ENCODE measurements at places on chromosomes 1 and 21.

DNA sequence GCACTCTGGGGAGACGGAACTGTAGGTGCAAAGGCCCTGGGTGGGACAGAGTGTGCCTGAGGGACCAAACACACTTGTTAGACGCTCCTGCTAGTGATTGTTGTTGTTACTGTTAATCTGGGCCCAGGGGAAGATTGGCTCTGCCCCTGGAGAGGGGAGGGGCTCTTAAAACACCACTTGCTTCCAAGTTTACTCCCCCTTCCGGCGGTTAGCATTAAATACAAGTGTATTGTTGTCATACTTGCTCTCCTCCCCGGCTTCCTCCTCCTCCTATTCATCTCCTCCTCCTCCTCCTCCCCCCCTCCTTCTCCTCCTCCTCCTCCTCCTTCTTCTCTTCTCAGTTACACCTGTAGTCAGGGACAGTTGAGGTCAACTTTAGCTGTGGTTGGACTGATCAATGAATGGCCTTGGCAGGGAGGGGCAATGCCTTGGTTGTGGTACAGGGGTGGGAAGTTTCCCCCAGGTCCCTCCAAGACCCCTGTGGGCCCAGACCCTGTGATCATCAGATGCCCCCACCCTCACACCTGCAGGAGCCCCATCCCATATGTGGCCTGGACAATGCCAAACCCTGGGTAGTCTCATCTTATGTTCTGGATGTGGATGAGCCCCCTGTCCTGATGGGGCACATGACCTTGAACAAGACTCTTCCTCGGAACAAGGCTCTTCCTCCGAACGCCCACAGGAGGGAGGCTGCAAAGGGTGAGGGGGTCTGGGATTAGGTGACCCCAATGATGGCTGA, 217.3 kb downstream of the PTPRU start:
- DNase-seq: no peak

DNA sequence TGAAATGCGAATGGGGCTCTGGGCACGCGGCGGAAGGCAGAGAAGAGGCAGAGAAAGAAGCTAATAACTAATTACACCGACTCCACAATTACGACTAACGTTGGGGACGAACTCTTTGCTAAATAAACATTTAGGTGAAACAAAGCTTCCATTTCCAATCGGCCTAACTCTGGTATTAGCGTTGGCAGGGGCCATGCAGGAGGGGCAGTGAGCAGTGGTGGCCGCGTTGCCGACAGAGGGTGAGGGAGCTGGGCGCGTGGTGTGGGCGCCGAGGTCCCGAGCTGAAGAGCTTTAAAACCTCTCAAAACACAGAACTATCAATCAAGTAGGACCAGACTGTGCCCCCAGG, 553 bp upstream of the NDUFV3 start:
- no peak for DNase-seq

DNA sequence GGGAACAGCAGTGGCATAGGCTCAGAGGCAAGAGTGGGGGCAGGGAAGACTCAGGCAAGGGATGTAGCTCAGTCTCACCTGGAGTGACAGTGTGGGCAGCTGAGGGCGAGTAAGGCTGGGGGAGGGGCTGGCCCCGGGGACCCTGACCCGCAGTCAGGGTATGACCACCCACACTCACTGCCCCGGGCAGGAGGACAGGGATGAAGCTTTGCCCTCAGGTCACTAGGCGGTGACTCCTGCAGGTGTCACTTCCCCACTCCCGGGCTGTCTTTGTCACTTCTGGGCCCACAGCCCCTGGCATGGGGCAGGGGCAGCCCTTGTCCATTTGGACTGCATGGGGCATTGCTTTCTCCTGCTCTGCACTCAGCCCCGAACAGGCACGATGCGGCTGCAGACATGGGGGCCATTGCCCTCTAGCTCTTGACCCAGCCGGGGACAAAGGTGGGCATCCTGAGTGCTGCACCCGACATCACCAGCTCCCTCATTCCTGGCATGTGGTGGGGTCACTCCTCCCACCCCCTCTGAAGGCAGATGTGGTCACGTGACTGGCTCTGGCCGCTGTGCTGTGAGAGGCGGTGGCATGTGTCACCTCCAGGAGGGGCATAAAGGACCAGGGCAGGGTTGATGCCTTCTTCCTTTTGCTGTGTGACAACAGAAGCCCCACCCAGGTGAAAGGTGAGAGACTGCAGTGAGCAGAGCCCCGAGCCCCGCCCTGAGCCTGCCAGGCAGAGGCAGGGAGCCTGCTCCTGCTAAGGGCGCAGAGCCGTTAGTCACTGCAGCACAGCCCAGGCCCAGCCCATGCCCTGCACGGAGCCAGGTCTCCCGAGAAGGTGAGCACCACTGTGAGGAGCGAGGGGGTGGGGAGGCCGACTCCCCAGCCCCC, 66.0 kb downstream of the MATN1 start:
- no peak for DNase-seq

DNA sequence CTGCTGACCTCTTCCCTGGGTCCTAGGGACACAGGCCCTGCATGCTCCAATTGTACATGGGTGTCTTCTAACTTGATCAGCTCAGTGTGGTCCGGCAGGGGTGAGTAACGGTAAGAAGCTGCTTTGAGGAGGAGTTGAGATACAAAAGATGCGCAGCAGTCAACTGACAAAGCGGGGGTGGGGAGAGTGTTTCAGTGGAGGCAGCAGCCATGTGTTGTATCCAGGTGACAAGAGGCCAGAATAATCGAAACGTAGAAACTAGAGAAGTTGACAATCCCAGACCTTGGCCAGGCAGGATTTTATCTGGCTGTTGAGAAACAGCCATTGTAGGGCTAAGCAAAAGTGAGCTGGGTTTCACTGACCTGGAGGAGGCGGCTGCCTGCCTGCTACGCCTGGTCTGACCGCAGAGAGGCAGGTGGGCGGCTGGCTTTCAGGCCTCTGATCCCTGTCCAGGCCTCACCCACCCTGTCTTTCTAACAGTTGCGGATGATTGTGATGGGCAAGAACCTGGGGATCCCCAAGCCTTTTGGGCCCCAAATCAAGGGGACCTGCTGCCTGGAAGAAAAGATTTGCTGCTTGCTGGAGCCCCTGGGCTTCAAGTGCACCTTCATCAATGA, 28.8 kb downstream of the PADI6 start:
- no peak for DNase-seq

GRCh38 chr1:7456722-7457082, 314.4 kb upstream of the VAMP3 start:
- DNase-seq: no peak

DNA sequence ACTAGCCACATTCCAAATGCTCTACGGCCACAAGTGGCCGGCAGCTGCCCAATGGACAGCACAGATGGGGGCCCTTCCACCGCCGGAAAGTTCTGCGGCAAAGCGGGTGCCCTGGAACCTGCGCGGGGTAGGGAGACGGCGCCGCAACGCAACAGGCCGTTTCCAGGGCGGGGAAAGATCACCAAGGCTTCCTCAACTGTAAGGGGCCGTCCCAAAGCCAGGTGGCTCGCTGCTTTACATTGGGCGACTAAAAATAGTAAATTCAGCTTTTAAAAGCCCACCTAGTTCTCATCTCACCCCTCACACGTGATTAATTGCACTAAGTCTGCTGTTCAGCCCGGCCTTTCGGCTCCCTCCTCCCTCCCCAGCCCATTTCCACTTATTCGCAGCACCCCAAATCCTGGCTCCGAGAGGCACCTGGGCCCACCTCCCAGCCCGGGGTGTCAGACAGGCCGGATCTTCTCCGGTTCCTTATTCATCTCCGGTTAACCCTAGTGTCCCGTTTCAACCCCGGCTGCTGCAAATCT, 643 bp downstream of the CFAP298 start:
- peak; percentile 12 for DNase-seq

DNA sequence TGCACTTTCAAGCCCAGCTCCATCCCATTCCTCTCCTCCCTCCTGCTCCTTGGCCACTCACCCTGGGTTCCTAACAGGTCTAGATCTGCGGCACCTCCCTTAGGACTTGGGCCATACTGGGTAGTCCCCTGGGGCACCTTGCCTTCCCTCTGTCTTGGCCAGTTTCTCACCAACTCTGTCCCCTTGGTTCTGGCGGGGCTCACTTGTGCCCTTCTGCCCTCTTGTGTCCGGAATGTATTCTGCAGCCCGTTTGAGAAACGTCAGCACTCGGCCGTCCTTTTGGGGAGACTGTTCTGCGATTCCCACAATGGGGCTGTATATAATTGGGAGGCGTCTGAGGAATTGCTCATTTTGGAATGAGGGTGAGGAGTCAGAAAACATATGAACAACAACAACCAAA, 162.4 kb downstream of the ZSCAN20 start:
- DNase-seq: no peak

DNA sequence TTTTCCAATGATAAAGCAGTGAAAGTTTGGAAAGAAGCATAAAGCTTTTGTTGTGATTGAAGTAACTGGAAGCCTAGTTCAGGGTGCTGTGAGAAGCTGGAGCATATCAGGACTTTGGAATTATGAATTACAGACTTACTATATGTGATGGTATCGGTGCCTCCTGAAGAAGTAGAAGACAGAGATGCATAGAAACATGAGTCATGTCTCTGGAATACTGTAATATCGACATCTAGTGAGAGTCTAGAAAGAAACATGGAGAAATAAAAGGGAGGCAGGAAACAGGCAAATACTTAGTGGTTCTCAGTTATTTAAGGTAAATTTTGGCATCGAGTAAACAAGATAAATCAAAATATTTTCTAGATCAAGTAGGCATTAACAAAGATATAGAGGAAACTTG, 103.0 kb downstream of the CAMTA1 start:
- no peak for DNase-seq

GRCh38 chr1:165717918-165718515, 19.7 kb upstream of the ALDH9A1 start:
- peak; percentile 36 for DNase-seq

- DNase-seq: no peak
Observed at GRCh38 chr1:184457500-184457899, 70.7 kb downstream of the C1orf21 start.

GRCh38 chr21:41188486-41189149, 20.7 kb downstream of the BACE2 start:
- no peak for DNase-seq

GRCh38 chr21:41677671-41678015, 89.2 kb downstream of the RIPK4 start:
- DNase-seq: no peak

DNA sequence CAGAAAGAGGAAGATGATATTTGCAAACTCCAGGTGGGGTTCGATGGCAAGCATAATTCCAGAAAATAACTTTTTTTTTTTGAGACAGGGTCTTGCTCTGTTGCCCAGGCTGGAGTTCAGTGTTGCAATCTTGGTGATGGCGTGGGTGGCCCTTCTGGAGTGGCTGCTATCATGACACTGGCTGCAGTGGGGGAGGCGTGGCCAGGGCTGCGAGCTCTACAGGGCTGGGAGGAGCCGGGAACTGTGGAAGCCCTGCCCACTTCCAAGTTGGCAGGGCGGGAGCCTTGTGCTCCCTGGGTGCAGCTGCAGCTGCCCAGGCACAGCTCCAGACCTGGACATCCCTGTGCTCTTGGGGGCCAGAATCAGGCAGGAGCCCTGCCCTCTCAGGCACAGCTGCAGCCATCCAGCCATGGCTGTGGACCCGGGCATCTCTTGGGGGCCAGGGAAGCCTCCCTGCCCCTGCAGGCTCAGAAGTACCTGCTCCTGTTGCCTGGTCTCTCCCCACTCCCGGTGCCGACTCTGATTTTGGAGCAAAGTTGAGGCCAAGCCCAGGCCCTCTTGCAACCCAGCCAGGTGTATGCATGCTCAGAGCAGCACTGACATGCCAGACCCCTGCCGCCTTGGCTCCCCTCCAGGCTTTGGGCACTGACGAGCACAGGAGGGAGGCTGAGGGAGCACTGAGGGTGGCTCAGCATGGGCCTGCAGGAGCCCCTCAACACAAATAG, 7.2 kb upstream of the BCL10 start:
- no peak for DNase-seq

GRCh38 chr1:20255666-20256065, 35.0 kb upstream of the VWA5B1 start:
- DNase-seq: no peak

DNA sequence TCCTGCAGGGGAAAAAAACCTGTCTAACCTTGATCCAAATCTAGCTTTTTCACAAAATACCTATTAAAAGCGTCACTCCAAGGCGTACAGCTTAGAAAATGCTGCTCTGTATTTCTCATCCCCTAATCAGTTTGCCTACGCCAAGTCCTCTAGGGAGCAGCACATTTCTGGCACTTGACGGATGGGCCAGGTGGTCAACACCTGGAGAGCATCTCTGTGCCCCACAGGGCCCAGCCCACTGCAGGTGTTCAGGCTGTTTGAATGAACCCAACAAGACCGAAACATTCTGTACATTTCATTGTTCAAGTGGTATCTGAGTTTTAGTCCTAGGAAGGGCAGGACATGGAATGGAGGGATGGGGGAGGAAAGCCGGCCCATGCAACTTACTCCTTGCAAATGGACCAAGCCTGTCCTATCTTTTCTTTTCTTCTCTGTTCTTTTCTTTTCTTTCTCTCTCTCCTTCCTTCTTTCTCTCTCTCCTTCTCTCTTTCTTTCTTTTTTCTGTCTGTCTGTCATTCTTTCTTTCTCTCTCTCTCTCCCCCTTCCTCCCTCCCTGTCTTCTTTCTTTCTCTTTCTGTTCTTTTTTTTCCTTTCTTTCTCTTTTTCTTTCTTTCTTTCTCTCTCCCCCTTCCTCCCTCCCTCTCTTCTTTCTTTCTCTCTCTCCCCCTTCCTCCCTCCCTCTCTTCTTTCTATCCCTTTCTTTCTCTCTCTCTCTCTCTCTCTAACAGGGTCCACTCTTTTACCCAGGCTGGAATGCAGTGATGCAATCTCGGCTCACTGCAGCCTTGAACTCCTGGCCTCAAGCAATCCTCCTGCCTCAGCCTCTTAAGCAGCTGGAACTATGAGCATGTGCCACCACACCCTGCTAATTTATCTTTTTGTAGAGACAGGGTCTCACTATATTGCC, 29.1 kb downstream of the IGFN1 start:
- no peak for DNase-seq

GRCh38 chr1:56397409-56397808, 182.0 kb downstream of the PLPP3 start:
- no peak for DNase-seq

- DNase-seq: no peak
Observed at GRCh38 chr1:86470859-86471258, 2.1 kb downstream of the CLCA1 start.

GRCh38 chr21:29104239-29104708, 26.2 kb upstream of the MAP3K7CL start:
- no peak for DNase-seq

DNA sequence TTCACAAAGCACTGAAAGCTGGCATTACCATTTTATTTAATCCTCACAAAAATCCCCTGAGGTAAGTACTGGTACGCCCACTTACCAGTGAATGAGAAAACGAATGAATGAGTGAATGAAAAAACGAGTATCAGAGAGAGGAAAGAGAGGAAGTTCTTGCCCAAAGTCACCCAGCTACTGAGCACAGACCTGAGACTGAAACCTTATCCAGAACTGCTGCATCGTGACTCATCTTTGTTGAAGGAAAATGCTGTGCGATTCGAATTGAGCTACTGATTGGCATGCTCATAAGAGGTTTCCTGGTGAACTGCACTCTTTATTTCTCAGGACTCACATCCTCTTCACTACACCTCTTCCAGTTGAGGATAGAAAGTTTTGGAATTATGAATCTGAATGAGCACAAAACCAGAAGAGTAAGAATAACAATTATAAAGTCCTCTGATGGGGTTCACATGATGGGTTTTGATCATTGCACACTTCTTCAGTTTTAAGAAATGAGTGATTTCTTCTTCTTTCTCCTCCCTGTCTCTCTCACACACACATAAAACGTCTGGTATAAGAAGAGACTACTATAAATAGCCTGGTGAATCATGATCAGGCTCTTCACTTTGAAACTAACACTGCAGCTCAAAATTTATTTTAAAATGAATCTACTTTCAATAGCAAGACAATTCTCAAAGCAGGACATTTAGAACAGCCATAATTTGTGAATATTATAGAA, 32.1 kb downstream of the IL12RB2 start:
- peak; percentile 49 for DNase-seq
